Pulmonary artery endothelial cell (primary cell): ENCODE measurements at places on chromosomes 5 and 9. TPM values are rescaled to one million over a fixed set of nuclear protein-coding genes. Genes with fewer than 3 reads are reported as not detected.

Gene ANXA2R
- total RNA-seq: 1.2 and 1.4 TPM in 2 replicates

Gene DNAJB5
- 9.1 and 9.6 TPM in 2 replicates for total RNA-seq

Gene LCN12
- total RNA-seq: not detected in 2 replicates

Gene TCF7
- total RNA-seq: 0.07 and 0.26 TPM in 2 replicates

Gene FREM1
- 0.18 and 0.20 TPM in 2 replicates for total RNA-seq

Gene PCDHGA5
- 0.35 and 0.40 TPM in 2 replicates for total RNA-seq

Gene LCN9
- not detected in 2 replicates for total RNA-seq

Gene PRR7
- total RNA-seq: 5.1 and 9.4 TPM in 2 replicates
